ENCODE measurements at places on chromosomes 16 and 17.

GRCh38 chr16:66617728-66618127, 13.2 kb downstream of the CMTM3 start:
- ATAC-seq: no peak

GRCh38 chr16:19068237-19068815, 912 bp downstream of the COQ7 start:
- ATAC-seq: no peak

DNA sequence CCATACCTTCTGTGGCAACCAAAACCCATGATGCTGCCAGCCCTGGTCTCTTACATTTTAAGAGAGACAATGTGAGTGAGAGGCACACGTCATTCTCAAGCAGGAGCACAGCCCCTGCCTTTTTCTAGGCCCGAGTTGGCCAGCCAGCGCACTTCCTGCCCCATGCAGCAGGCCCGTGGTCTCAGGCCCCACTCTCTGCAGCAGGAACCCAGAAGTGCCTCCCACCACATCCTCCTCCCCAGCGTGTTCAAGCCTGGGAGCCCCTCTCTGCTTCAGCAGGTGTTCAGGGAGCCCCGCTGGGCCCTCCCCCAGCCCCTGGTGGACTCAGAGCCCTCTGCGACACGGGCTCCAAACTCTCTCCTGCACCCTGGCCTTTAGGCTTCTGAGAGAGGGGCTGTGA, 30.5 kb downstream of the ITGAE start:
- peak; percentile 42 for ATAC-seq

GRCh38 chr16:17313085-17313611, 157.6 kb downstream of the XYLT1 start:
- peak; percentile 31 for ATAC-seq

DNA sequence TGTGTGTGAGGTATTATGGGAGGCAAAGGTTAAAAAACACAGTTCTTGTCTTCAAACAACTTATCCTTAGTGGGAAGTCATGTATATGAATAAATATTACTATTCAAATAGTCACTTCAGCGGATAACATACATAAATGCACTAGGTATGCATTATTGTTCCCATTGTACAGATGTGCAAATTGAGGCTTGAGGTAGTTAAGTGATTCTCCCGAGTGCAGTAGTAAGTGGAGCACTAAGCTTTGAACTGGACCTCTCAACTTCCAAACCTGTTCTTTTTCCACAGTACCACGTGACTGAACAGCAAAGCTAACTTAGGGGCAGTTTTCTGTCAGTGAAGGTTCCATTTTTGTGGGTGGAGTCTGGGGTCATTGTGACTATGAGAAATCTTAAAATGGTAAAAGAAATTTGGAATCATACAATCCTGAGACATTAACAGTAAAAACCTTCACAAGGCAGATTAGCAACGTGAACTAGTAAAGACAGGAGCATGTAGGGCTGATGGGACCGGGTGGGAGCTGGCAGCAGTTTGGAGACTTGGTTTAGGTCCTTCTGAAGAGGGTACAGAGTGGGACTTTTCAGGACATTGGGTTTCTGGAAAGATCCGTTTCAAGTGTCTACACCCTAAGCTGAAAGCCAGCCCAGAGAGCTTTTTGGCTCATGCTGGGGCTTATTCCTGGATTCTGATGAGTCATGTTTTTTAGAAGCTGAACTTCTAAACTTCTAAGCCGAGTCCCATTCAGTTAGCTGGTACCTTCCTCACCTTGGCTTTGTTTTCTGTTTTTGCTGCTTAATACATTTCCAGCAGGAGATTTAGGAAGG, 204.9 kb downstream of the PRKCA start:
- peak; percentile 61 for ATAC-seq

DNA sequence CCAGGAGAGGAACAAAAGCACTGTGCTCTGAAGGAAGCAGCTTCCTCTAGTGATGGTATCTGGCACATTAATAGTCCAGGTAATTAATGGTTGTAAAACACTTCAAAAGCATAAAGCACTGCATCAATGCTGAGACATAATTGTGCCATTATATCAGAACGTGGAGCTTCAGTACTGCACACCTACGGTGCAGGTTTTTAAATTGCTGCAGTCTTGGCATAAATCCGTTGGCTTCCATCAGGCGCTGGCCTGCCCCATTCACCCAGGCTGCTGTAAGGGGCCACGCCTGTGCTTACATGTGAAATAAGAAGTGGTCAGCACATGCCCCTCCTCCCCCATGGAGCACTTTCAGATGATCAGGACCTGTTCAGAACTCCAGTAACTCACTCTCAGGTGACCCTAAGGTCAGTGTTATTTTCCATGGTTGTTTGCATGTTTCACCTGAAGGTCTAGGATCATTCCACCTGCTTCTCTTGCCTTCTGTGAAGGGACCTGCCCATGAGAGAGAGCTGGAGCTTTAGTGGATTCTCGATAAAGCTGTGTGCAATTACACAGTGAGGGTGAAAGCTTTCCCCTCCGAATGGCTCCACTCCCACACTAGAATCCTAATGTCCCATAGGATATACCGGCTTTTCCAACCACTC, 345.3 kb downstream of the CA10 start:
- ATAC-seq: no peak

GRCh38 chr16:55152875-55153390, 171.1 kb upstream of the IRX6 start:
- no peak for ATAC-seq

- no peak for ATAC-seq
Measured at GRCh38 chr16:5354645-5355044, 257.1 kb upstream of the EEF2KMT start.

DNA sequence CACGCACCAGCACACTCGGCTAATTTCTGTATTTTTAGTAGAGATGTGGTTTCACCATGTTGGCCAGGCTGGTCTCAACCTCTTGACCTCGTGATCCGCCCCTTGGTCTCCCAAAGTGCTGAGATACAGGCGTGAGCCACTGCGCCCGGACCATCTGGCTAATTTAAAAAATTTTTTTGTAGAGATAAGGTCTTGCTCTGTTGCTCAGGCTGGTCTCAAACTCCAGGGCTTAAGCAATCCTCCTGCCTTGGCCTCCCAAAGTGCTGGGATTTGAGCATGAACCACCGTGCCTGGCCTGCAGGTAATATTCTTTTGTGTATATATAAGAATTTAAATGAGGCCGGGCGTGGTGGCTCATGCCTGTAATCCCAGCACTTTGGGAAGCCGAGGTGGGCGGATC, 115.0 kb downstream of the RPTOR start:
- no peak for ATAC-seq

- ATAC-seq: no peak
Measured at GRCh38 chr17:4513113-4514032, 14.7 kb downstream of the SPNS2 start.

DNA sequence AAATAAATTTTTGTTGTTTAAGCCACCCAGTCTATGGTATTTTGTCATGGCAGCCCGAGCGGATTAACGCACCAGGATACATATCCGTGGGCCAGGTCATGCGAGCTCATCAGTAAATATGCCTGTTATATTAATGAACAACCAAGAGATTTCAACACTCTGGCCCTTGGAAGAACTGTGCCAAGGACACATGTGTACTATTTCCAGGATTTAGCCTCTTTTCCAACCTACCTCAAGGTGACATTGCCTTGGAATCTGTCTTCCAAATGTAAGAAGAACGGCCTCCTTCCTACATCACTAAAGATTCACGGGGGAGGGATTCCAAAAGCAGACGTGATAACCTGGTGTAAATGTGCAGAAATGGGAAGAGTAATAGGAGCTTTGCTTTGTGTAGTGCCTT, 72.8 kb upstream of the DYNLRB2 start:
- no peak for ATAC-seq

GRCh38 chr16:54946909-54947308, 16.2 kb downstream of the IRX5 start:
- peak; percentile 81 for ATAC-seq

GRCh38 chr16:2035431-2036199, 8.9 kb downstream of the NHERF2 start:
- ATAC-seq: no peak

GRCh38 chr17:75260641-75261335, 618 bp downstream of the GGA3 start:
- peak; percentile 17 for ATAC-seq

DNA sequence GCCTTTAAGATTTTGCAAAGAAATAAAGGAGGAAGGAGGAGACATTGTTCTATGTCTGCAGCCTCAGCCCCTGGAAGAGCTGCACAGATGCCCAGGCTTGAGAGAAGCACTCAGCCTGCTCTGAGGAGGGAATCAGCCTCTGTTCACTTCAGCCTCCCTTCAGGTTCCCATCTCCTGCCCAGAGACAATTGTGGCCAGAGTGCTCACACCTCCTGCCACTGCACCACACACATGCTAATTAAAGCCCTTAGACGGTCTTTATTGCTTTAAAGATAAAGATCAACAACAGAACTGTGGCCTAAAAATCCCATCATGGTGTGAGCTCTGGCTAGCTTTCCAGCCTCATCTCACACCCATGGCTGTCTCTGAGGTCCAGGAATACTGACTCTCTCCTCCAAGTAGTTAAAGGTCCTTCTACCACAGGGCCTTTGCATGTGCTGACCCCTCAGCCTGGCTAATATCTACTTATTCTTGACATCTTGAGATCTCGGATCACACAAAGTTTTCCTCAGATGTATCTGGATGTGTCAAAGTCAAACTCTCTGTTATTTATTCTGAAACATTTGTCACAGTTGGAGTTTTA, 33.8 kb downstream of the CHD9NB start:
- ATAC-seq: no peak

DNA sequence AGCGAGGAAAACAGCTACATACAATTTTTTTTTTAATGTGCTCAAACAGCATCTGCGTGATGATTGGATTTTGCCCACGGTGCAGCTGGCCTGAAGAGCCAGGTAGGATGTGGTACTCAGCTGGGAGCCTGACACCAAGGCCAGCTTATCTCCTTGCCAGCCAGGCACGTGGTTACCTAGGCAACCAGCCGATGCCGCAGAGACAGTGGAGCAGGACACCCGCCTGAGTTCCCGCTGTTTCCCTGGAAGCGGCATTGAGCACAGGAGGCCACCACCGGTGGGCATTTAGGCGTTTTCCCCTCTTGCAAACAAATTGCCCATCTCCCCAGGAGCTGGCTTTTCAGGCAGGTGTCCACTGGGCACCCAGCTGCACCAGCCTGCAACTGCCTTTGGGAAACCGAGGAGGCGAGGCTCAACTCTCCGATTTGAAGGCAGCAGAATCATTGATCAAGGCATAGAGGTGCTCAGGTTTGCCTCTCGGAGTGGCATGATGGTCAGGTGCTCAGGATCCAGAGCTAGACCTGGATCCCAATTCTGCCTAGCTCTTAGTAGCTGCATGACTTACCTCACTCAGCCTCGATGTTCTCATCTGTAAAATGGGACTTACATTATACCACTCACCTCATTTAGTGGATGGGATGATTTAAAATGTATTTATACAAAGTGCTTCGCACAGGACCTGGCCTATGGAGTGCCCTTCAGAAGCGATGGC, 137.5 kb upstream of the PLCG2 start:
- ATAC-seq: no peak

DNA sequence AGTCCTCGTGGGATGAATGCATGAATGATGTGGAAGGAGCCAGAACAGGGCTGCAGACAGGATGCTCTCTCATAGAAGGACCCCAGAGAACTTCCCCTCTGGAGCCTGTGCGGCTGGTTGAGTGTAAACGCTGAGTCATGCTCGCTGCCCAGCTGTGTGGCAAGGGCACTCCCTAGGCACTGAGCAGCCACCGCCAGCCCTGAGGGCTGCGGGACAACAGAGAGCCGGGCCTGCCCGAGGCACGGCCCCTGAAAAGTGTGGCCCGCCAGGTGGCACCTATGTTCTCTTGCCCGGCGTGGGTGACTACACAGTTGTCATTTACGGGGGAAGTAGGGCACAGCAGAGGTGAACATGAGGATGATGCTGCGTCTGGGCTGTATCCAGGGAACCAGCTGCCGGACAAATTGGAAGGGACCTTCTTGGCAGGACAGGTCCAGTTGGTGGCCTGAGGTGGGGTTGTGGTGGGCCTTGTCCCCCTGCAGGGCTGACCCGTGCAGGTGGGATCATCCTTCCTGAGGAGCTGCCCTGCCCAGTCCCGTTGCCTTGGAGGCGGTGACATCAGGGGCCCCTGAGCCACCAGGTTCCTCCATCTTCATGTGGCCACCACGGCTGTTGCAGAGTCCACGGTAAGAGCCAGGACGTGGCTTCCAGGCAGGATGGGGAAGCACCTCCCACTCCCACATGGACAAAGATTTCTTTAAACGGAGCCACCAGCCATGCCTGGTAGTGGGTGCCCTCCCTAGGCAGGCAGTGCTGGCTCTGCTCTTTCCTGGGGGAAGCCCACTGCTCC, 94.8 kb upstream of the CBX4 start:
- ATAC-seq: peak; percentile 65

- peak; percentile 73 for ATAC-seq
Measured at GRCh38 chr17:1568950-1569810, 6.6 kb upstream of the PITPNA start.

DNA sequence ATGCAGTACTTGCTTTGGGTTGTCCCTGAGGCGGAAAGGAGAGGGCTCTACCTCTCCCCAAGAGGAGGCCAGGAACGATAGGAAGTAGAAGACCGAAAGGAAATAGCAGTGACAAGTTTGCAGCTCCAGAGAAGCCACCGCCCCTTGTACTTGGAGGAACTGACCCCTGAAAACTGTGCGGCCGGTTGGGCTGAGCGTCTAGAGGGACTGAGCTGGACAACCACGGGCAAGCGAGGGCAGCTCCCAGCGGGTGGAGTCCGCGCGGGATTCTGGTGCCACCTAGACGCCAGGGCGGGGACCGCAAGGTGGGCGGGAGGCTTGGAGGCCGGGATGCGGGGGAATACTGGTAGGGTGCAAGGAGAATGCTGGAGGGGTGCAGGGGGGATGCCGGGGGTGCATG, 1.3 kb upstream of the SLC6A4 start:
- peak; percentile 62 for ATAC-seq

- peak; percentile 86 for ATAC-seq
Measured at GRCh38 chr17:3838206-3838605, 7.8 kb downstream of the NCBP3 start.

DNA sequence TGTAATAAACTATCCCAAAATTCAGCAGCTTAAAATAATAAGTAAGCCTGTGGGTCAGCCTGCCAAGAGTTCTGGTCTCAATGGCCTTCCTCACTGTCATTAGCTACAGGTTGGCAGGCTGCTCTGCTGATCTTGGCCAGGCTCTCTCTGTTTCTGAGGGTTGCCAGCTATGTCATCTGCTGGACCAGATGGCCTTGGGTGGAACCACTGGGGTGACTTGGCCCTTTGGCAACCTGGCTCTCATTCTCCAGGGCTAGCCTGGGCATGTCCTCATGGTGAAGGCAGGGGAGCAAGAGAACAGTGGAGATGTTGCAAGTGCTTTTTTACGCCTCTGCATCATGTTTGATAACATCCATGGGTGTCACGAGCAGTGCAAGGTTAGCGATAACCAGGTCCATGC, 13.9 kb downstream of the ITGAM start:
- peak; percentile 73 for ATAC-seq

DNA sequence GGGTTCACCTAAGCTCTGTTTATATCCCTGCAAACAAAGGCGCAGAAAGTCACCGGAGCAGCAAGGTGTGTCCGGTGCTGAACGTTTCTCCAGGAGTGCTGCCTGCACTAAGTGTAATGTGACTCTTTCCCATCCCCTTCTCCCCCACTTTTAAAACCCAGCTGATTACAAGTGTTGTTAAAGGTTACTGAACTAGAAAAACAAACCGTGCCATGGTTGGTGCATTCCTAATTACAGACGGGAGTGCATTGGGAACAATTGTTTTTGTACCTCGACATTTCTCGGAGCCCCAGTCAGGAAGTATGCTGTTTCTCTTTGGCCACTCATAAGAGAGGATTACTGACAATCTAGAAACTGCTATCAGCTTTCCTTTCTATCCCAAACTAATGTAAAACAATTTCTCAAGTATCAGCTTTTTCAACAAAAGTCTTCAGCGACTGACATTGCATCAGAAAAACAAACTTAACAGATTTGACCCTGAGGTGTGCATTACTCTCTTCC, 441.0 kb upstream of the SALL1 start:
- no peak for ATAC-seq

Data from esophagus mucosa (tissue), 1 donor.